ENCODE measurements at places on chromosomes 2 and 18. TPM values are rescaled to one million over a fixed set of nuclear protein-coding genes. Genes with fewer than 3 reads are reported as not detected.

AKAIN1 gene
- not detected for polyA plus RNA-seq

PAIP2B gene
- 10.8 TPM for polyA plus RNA-seq

STPG4 gene
- polyA plus RNA-seq, result 0.73 TPM

TIGD1 gene
- polyA plus RNA-seq, result 12.8 TPM

NDC80 gene
- 17.9 TPM for polyA plus RNA-seq

SLC30A3 gene
- polyA plus RNA-seq, result 0.51 TPM

AP1S3 gene
- 3.5 TPM for polyA plus RNA-seq

XIRP2 gene
- polyA plus RNA-seq, result 3.1 TPM

ABCG8 gene
- 0.70 TPM for polyA plus RNA-seq

SCTR gene
- polyA plus RNA-seq, result 6.6 TPM

METTL8 gene
- 8.6 TPM for polyA plus RNA-seq

PLCL1 gene
- polyA plus RNA-seq, result 11.5 TPM

CDH7 gene
- polyA plus RNA-seq, result 1.6 TPM

RELCH gene
- polyA plus RNA-seq, result 39.4 TPM

CRYGD gene
- not detected for polyA plus RNA-seq

MSTN gene
- 2.4 TPM for polyA plus RNA-seq

ZNF385B gene
- 7.0 TPM for polyA plus RNA-seq

STK16 gene
- 34.9 TPM for polyA plus RNA-seq

RNF125 gene
- 8.6 TPM for polyA plus RNA-seq

HSBP1L1 gene
- 27.7 TPM for polyA plus RNA-seq

SLC1A4 gene
- polyA plus RNA-seq, result 7.9 TPM

EGR4 gene
- polyA plus RNA-seq, result not detected

PAX8 gene
- 3.8 TPM for polyA plus RNA-seq

CIDEA gene
- polyA plus RNA-seq, result 0.89 TPM

GCG gene
- not detected for polyA plus RNA-seq

TNFRSF11A gene
- polyA plus RNA-seq, result 4.0 TPM

WDR12 gene
- polyA plus RNA-seq, result 93.4 TPM

POTEI gene
- polyA plus RNA-seq, result 0.57 TPM

NBAS gene
- polyA plus RNA-seq, result 47.7 TPM

TACR1 gene
- 2.2 TPM for polyA plus RNA-seq

FTCDNL1 gene
- polyA plus RNA-seq, result 0.14 TPM

MOGAT1 gene
- polyA plus RNA-seq, result not detected

PPP1R1C gene
- 3.2 TPM for polyA plus RNA-seq

RAB6C gene
- 0.51 TPM for polyA plus RNA-seq

TEX51 gene
- not detected for polyA plus RNA-seq

ALLC gene
- not detected for polyA plus RNA-seq
